ENCODE measurements at places on chromosomes 1 and 21.

DNA sequence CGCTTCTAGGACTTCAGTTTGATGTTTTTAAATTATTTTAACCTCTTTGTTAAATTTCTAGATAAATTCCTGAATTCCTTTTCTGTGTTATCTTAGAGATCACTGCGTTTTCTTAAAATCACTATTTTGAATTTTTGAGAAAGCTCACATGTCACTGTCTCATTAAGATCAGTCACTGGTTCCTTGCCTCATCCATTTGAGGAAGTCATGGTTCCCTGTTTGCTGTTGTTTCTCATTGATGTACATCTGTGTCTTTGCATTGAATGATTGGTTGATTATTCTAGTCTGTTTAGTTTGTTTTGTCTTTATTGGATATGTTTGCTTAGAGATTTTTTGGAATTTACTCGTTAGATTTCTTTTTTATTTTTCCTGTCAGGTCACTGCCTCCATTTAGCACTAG lies 50.1 kb downstream of the CRP start:
- DNase-seq = no peak

- DNase-seq = no peak
Observed at GRCh38 chr1:180836449-180836848, 76.2 kb upstream of the KIAA1614 start.

DNA sequence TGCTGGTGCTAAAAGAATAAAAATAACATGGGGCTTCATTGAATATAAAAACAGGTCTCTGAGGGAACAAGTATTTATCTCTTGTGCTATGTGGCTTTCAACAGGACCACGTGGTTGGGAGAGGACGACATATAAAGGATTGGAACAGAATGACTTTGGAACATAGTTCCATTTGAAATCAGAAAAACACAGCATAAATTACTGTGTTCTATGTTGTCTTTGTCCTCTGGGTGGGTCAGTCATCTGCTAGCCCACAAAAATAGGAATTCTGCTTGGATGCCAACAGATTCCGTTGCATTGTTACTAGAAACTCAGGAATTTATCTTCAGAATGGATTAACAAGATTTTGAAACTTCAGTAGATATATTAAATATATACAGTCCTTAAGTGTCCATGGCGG lies 5.9 kb downstream of the CEP85 start:
- no peak for DNase-seq

DNA sequence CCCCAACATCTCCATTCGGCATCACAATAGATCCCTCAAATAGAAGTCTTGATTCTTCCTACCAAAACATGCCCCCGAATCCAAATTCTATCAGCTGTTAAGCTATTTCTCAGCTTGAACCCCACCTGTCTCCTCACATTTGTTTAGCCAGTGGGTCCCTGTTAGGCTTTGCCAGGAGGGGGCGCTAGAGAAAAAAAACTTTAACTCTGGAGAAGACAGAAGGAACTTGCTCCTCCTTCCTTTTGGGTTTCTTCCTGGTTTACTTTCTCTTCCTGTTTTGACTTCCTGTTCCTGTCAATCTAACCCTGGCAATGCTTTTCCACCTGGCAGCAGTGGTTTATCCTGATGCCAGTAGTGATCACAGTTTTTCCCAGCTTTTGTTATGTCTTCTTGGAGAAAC lies 95.6 kb upstream of the KCNK1 start:
- no peak for DNase-seq

DNA sequence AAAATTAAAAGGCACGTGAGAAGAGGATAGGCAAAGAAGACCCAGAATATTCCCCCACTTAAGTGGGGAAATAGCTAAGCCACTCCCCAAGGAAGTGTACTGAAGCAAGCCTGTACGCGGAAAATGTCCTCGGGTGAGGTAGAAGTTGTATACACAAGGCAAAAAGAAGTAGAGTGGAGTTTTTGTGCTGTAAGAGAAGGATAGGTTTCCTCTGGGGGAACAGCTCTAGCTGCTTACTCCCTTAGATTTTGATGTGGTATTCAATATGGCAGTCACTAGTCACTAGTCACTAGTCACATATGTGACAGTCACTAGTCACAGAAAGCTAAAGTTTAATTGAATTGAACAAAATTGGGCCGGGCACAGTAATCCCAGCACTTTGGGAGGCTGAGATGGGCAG lies 7.6 kb downstream of the TXNIP start:
- DNase-seq = no peak

- DNase-seq = no peak
Observed at GRCh38 chr1:24850328-24850920, 79.7 kb downstream of the RUNX3 start.

GRCh38 chr1:115426231-115426771 lies 88.3 kb upstream of the NGF start:
- DNase-seq = no peak

DNA sequence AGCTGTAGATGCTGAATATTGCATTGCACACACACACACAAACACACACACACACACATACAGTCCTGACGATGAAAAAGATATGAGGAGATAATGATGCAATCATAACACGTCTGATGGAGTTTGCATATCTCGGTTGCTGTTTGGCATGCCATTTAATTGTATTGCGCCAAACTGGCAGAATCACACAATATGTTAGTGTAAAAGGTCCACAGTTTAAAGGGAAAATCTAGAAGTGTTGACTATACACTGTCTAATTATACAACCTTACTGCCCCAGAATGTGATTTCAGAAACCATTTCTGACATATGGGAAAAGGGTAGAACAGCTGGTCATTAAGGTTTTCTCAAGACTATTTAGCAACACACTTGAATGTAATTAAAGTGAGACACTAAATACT lies 123.7 kb upstream of the PROX1 start:
- DNase-seq = no peak

DNA sequence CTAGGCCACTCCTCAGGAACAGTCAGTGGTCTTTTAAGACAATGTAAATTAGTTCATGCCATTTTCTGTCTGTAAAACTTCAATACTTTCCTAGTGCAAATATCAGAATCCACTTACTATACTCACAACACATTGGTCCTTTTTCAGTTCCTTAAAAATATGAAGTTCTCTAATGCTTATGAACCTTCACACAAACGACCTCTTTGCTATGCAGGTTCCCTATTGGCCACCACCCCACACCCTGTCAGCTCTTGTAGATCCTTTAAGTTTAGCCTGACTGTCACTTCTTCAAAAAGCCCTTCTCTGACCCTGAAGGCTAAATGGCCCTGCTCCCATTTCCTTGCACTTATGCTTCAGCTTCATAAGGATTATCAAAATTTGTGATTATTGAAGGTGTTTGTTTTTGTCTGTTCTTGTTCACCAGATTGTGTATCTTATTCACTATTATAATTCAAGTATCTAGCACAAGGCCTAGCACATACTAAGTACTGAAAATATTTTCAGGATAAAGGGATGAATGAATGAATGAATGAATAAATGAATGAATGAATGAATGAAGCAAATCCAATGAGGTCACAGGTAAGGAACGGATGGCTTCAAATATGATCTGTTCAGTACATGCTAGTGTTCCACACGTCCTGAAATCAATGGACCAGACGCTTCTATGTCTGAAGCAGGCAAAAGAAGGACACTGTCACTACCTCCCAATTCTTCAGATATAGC lies 373.9 kb downstream of the VAV3 start:
- DNase-seq = no peak

GRCh38 chr1:45530632-45531135 lies 9.0 kb upstream of the PRDX1 start:
- no peak for DNase-seq

DNA sequence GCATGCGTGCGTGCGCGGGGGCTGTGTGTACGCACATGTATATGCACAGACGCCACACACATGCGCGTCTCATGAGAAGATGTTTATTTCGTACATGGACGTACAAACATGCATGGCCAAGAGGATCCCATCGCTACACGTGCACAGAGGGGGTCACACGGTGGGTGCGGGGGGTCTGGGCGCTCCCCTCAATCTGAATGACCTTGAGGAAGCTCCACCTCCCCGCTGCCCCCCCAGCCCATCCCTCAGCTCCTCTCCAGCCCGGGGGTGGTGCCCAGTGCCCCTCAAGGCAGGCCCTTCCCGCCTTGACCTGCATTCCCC lies 1.5 kb downstream of the TMEM240 start:
- DNase-seq = no peak

DNA sequence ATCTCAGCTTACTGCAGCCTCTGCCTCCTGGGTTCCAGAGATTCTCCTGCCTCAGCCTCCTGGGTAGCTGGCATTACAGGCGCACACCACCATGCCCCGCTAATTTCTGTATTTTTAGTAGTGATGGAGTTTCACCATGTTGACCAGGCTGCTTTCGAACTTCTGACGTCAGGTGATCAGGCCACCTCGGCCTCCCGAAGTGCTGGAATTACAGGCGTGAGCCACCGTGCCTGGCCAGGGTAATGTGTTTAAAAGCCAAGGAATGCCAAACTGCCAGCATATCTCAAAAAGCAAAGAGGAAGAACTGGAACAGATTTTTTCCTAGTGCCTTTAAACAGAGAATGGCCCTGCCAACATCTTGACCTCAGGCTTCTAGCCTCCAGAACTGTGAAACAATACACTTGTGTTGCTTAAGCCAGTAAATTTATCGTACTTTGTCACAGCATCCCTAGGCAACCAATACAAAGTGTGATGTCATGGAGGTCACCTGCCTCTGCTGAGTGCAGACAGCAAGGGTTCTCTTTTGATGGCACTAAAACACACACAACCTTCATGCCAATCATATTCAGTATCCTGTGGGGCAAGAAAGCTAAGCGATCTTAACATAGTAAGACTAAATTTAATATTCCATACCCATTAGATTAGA lies 858.3 kb upstream of the TMPRSS15 start:
- no peak for DNase-seq

- DNase-seq = peak; percentile 16
Observed at GRCh38 chr1:193538680-193539079, 352.3 kb upstream of the B3GALT2 start.
